ENCODE measurements at places on chromosomes 7 and 10. TPM values are rescaled to one million over a fixed set of nuclear protein-coding genes. Genes with fewer than 3 reads are reported as not detected.
A peak's percentile ranks its signal among the peaks of the same experiment; 100 is the strongest.

The LBX1 gene
- polyA plus RNA-seq = 0.04 TPM

The KNDC1 gene
- polyA plus RNA-seq = not detected

The TMEM213 gene
- polyA plus RNA-seq = 0.01 TPM

The PPP3CB gene
- 22.4 TPM for polyA plus RNA-seq

The EFCAB10 gene
- not detected for polyA plus RNA-seq

The SPDYE2 gene
- not detected for polyA plus RNA-seq

The MYH16 gene
- 0.01 TPM for polyA plus RNA-seq

The PIK3AP1 gene
- polyA plus RNA-seq = 9.2 TPM

The ZNF804B gene
- not detected for polyA plus RNA-seq

The TET1 gene
- polyA plus RNA-seq = 0.31 TPM

The ANKRD2 gene
- polyA plus RNA-seq = 0.04 TPM

The RSPH10B gene
- polyA plus RNA-seq = 0.27 TPM

The SYT15B gene
- 0.99 TPM for polyA plus RNA-seq

The GHRHR gene
- polyA plus RNA-seq = 0.07 TPM

DNA sequence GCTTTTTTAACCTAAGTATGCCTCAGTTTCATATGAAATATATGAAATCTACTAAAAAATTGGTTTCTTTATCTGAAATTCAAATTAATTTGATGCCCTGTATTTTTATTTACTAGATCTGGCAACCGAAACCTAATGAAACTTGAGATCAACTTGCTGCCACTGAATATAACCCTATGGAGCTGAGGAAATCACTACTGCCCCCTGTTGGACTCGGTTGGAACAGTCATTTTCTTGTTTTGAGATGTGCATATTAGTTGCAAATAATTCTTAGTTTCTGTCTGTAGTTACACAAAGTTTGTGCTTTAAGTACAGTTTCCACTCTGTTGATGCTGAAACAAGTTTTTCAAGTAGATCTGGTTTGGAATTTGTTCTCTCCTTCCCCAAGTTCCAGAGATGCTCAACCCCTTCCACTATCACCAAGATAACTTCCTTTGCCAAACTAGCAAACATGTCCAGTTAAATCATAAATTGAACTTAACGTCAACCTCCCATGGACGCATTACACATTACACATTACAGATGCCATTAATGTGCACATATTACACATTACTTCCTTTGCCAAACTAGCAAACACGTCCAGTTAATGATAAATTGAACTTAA is 22.2 kb upstream of the EXOC4 start:
- no peaks in the 10 kb centered on the region for H3K36me3 ChIP-seq
- H3K27me3 ChIP-seq = no peaks in the 10 kb centered on the region
- no peak overlapping the region for H3K27ac ChIP-seq
- DNase-seq = peak; percentile 62

DNA sequence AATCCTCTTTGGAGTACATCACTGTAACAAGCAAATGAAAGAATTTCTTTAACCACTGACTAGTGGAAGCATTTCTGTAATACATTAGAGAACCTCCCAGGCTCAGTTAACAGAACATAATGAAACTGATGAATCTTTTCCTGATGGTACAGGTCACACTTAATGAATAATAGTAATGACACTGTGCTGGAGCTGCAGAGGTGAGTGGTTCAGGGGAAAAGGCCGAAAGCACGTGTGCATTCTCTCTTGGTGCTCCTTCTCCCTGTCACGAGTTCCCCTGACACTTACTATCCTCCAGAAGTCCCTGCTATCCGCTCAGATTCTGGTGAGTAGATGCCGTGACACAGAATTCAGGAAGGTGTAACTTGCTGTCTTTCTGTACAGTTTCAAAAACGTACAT is 8.0 kb downstream of the HIPK2 start:
- H3K4me3 ChIP-seq = no peak overlapping the region
- peaks cover 8% of the 10 kb centered on the region for H3K4me1 ChIP-seq
- no peaks in the 10 kb centered on the region for H3K27me3 ChIP-seq
- H3K36me3 ChIP-seq = peaks cover 5% of the 10 kb centered on the region
- DNase-seq = no peak

DNA sequence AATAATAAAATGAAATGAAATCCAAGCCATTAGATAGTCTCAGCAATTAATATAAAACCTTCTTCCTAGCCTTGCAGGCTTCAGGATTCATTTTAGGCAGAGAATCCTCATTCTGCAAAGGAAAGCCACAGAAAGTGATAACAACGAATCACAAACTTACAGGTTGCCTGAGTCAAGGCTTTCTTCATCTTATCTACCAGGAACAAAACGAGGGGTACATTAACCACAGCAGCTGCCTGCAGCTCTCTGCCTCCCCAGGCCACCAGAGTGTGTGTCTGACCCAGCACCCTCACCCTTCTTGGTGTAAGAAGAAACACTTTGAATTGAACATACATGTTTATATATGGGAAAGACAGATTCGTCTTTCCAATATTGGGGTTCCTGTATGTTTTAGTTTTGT is 12.5 kb upstream of the TNS3 start:
- no peak overlapping the region for H3K4me3 ChIP-seq
- no peaks in the 10 kb centered on the region for H3K27me3 ChIP-seq
- H3K36me3 ChIP-seq = no peaks in the 10 kb centered on the region
- peaks cover 5% of the 10 kb centered on the region for H3K4me1 ChIP-seq

DNA sequence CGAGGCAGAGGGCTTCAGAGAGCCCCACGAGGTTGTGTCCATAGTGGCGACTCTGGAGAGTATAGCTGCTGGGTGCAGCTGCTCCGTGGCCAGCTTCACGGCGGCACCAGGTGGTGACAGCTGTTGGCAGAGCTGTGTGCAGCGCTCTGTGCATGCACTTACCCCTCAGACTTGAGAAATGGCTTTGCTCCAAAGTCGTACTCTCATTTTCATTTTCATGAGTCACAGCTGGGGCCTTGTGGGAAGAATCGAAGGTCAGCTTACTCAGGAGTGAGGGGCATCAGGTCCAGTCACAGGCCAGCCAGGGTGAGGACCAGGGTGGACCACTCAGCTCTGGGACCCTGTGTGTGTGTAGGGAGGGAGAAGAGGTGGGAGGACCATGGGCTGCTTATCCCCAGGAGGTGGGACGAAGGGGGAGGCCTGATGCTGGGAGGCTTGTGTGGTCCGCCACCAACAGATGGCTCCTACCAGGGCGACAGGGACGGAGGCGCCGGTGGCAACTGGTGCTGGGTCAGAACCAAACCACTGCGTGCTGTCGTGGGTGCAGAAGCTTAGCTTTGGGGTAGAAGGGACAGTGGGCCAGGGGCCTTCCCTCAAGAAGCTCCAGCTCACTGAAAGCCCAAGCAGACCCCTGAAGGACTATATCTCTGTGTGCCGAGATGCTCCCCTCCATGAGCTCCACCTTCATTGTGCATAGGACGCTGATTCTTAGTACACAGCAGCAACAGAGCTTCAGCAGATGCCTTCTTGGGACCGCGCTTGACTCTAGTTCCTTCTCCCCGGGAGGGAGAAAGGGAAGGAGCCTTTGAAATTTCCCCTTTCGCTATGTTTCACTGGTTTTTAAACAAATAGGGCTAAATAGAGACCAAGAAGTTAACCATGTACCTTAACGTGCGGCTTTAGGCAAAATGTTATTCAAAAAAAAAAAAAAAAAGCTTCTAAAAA is 225.0 kb downstream of the CELF2 start:
- H3K4me1 ChIP-seq = peaks cover 4% of the 10 kb centered on the region
- H3K27me3 ChIP-seq = no peaks in the 10 kb centered on the region
- DNase-seq = peak; percentile 20
- H3K4me3 ChIP-seq = no peak overlapping the region
- no peaks in the 10 kb centered on the region for H3K36me3 ChIP-seq

- H3K27ac ChIP-seq = no peak overlapping the region
- no peak overlapping the region for H3K4me3 ChIP-seq
- DNase-seq = no peak
- no peaks in the 10 kb centered on the region for H3K27me3 ChIP-seq
These were observed 106.2 kb downstream of the SAMD9 start for GRCh38 chr7:93011351-93012294.

- H3K4me3 ChIP-seq = no peak overlapping the region
- H3K4me1 ChIP-seq = no peaks in the 10 kb centered on the region
- no peaks in the 10 kb centered on the region for H3K36me3 ChIP-seq
- H3K27ac ChIP-seq = no peak overlapping the region
- no peaks in the 10 kb centered on the region for H3K27me3 ChIP-seq
- no peak for DNase-seq
These were observed 366.6 kb upstream of the PFKP start for GRCh38 chr10:2700626-2701305.

DNA sequence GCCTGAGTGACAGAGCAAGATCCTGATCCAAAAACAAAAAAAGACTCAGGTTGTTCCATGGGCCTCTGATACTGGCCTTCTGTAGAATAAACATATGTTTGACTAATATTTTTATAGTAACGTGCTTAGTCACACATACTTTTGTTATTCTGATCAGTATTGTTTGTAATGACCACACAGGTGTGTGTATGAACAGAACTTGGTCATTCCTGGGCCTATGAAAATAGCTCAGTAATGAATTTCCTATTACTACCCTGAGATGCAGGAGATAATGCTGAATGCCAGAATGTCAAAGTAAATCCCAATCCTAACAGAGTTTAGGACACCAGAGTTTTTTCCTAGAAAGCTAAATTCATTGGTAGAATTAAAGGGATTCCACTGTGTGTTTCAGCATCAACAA is 108.7 kb downstream of the DOCK4 start:
- H3K27ac ChIP-seq = no peak overlapping the region
- H3K27me3 ChIP-seq = no peaks in the 10 kb centered on the region
- DNase-seq = no peak
- no peaks in the 10 kb centered on the region for H3K4me1 ChIP-seq
- H3K36me3 ChIP-seq = no peaks in the 10 kb centered on the region

GRCh38 chr10:126459878-126460481 is 71.7 kb upstream of the ADAM12 start:
- no peak overlapping the region for H3K27ac ChIP-seq
- H3K36me3 ChIP-seq = no peaks in the 10 kb centered on the region
- DNase-seq = no peak
- no peaks in the 10 kb centered on the region for H3K27me3 ChIP-seq
- H3K4me3 ChIP-seq = no peak overlapping the region

GRCh38 chr10:26860102-26860442 is 686 bp downstream of the ABI1 start:
- no peaks in the 10 kb centered on the region for H3K27me3 ChIP-seq
- H3K36me3 ChIP-seq = no peaks in the 10 kb centered on the region

DNA sequence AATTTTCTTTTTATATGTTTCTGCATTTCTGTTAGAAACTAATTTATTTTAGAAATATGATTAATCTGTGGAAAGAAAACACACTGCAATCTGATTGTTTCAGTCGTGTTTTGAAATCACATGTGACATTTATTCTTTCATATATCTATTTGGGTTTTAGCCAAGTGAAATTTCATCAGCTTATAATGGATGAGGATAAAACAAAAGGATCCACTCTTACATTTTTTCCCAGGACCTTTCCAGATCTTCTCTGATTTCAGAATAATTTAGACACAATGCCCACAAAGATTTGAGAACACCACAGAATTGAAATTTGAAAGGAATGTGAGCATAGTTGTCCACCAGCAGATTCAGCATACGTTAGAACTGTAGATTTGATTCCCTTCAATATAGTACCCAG is 29.1 kb downstream of the CBLL1 start:
- H3K4me3 ChIP-seq = no peak overlapping the region
- no peak overlapping the region for H3K27ac ChIP-seq
- H3K27me3 ChIP-seq = no peaks in the 10 kb centered on the region
- no peaks in the 10 kb centered on the region for H3K4me1 ChIP-seq

- no peak overlapping the region for H3K27ac ChIP-seq
- peaks cover 4% of the 10 kb centered on the region for H3K27me3 ChIP-seq
- H3K4me1 ChIP-seq = no peaks in the 10 kb centered on the region
- no peak overlapping the region for H3K4me3 ChIP-seq
These were observed 276.2 kb downstream of the USP6NL start for GRCh38 chr10:11335167-11335652.

GRCh38 chr10:77266242-77266641 is 371.4 kb downstream of the KCNMA1 start:
- no peak for DNase-seq
- no peaks in the 10 kb centered on the region for H3K36me3 ChIP-seq
- no peak overlapping the region for H3K27ac ChIP-seq
- no peaks in the 10 kb centered on the region for H3K4me1 ChIP-seq

DNA sequence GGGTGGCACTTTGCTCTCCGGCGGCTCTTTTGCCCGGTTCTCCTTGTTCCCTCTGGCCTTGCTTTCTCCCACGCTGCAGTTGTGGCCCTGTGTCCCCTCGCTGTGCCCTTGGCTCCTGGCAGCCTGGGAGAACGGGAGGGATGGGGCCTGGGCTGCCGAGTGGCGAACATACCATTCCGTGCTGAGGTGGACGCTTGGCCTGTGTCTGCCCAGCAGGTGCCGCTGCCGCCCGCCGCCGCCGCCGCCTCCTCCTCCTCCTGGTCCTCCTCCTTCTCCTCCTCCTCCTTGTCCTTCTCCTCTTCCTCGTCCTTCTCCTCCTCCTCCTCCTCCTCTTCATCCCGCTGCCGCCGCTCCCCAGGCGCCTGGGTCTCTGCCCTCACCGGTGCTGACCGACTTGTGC is 36.0 kb downstream of the AGAP3 start:
- no peak for DNase-seq
- no peaks in the 10 kb centered on the region for H3K4me1 ChIP-seq
- no peak overlapping the region for H3K27ac ChIP-seq
- H3K36me3 ChIP-seq = peaks cover 86% of the 10 kb centered on the region
- no peak overlapping the region for H3K4me3 ChIP-seq

- no peaks in the 10 kb centered on the region for H3K36me3 ChIP-seq
- no peak overlapping the region for H3K27ac ChIP-seq
- no peak for DNase-seq
These were observed 594.2 kb downstream of the CALN1 start for GRCh38 chr7:71817916-71818315.

- H3K4me3 ChIP-seq = no peak overlapping the region
- no peaks in the 10 kb centered on the region for H3K4me1 ChIP-seq
- H3K27ac ChIP-seq = no peak overlapping the region
These were observed 218.0 kb upstream of the GALNT17 start for GRCh38 chr7:70913924-70914323.

DNA sequence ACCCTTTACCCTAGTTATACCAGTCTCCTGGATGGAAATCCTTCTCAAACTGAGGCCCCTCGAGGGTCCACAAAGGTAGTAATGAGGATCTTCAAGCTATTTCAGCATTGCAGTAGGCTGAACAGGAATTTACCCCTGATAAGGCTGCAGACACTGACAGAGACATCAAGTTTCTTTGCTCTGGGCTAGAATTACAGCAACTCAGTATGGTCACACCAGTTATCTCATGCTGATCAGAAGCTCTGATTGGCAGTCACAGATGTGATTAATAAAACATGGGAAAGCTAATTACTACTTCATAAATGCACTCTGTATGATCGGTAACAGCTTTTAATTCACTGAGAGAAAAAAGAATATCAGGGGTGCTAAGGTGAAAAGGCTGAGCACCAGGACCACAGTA is 30.6 kb downstream of the FAM204A start:
- no peak for DNase-seq
- peaks cover 17% of the 10 kb centered on the region for H3K36me3 ChIP-seq
- H3K27ac ChIP-seq = no peak overlapping the region
- H3K27me3 ChIP-seq = no peaks in the 10 kb centered on the region
- no peak overlapping the region for H3K4me3 ChIP-seq

- no peak for DNase-seq
- H3K36me3 ChIP-seq = no peaks in the 10 kb centered on the region
- H3K4me3 ChIP-seq = no peak overlapping the region
- H3K27ac ChIP-seq = no peak overlapping the region
- no peaks in the 10 kb centered on the region for H3K4me1 ChIP-seq
These were observed 114.3 kb downstream of the ARHGAP22 start for GRCh38 chr10:48490571-48490940.

All from small intestine (tissue), 16 donors.